SW 1271 (cell line): ENCODE measurements at places on chromosomes 1 and 21.

- DNase-seq: no peak
These were observed 97.9 kb downstream of the OBSCN start for GRCh38 chr1:228305721-228306152.

DNA sequence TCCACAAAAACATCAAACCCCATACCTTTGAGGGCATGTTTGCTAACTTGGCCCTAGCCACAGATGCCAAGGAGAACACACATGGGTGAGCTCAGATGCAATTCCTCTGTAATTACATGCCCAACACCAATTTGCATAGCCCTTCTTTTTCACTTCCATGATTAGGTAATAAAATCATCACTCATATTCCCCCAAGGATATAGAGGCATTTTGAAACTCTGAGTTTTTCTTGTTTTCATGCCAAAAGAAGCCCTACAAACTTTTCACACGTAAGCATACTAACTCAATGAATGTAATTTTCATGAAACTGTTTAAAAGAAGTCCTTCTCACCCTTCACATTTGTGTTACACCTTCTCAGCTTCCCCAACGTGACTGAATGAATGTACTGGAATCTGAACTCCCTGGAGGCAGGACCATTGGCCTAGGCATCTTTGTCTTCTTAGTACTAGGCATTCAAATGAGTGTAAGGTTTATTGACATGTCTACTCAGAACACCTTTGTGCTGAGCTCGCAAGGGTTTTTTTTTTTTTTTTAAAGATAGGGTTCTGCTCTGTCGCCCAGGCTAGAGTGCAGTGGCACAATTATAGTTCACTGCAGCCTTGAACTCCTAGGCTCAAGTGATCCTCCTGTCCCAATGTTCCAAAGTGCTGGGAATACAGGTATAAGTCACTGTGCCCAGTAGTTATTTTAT, 31.0 kb downstream of the FBXO42 start:
- no peak for DNase-seq

GRCh38 chr1:109499661-109500536, 6.0 kb downstream of the CYB561D1 start:
- DNase-seq: no peak

DNA sequence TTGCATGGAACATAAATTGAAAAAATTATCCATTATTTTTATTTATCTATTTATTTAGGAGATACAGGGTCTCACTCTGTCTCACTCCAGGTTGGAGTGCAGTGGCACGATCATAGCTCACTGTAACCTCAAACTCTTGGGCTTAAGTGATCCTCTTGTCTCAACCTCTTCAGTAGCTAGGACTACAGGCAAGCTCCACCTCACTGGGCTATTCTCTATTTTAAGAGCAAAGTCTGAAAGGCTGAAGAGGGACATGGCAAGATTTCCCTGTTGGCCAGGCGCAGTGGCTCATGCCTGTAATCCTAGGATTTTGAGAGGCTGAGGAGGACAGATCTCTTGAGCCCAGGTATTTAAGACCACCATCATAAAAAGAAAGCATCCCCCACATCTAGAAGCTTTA, 14.0 kb upstream of the RC3H1 start:
- no peak for DNase-seq

- DNase-seq: no peak
These were observed 1.5 kb downstream of the VAMP4 start for GRCh38 chr1:171740356-171740863.

- no peak for DNase-seq
These were observed 76.8 kb downstream of the PLD5 start for GRCh38 chr1:242447689-242448088.

- no peak for DNase-seq
These were observed 16.8 kb downstream of the DUSP10 start for GRCh38 chr1:221724931-221725605.

- no peak for DNase-seq
These were observed 24.3 kb downstream of the UBE2Q1 start for GRCh38 chr1:154533952-154534844.

DNA sequence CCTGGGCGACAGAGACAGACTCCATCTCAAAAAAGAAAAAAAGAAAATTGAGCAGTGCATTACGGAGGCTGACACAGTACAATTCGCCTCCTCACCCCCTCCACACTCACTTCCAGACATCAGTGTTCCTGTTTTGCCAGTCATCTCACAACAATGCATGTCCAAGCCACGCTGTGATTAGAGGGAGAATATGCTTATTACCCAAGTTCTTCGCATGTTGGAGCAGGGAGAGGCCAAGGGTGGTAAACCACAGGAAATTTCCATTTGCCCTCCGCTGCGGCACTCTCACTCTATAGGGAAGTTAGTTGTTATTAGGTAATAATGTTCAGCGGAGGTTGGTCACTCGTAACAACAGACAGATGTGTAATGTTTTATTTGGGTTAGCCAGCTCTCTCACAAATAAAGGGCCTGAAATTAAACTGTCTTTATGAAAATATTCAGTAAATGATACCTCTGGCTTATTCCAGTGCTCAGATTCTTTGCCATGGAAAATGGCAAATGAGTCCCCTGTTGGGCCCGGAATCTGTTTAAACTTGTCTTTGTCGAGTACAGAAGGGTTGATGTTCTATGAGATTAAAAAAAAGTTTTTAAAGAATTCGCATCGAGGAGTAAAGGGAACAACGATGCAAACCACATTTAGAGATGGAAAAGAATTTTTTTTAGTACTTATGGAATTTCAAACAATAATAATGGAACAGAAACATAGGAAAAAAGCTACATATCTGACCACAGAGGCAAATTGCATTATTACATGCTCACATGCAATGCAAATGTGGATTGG, 33.1 kb downstream of the KCNJ15 start:
- DNase-seq: no peak

DNA sequence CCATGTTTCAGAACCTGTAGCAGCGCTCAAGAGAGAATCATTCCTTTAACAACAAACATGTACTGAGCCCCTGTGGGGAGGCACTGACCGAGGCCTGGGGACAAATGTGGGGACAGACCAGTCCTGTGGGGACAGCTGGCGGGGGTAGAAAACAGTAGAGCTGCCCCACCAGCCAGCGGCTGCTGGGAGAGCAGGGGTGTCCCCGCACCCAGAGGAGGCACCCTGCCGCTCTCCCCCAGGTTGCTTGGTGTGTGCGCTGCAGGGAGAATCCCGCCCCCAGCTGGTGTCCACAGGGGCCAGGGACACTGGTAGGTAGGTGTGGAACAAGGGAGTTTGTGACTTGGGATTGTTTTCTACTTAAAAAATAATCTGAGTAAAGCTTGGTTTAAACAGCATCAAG, 62.1 kb downstream of the ADARB1 start:
- DNase-seq: no peak

GRCh38 chr1:225422031-225422605, 5.7 kb downstream of the LBR start:
- DNase-seq: no peak

- DNase-seq: no peak
These were observed 244.2 kb upstream of the HOOK1 start for GRCh38 chr1:59570524-59570923.

DNA sequence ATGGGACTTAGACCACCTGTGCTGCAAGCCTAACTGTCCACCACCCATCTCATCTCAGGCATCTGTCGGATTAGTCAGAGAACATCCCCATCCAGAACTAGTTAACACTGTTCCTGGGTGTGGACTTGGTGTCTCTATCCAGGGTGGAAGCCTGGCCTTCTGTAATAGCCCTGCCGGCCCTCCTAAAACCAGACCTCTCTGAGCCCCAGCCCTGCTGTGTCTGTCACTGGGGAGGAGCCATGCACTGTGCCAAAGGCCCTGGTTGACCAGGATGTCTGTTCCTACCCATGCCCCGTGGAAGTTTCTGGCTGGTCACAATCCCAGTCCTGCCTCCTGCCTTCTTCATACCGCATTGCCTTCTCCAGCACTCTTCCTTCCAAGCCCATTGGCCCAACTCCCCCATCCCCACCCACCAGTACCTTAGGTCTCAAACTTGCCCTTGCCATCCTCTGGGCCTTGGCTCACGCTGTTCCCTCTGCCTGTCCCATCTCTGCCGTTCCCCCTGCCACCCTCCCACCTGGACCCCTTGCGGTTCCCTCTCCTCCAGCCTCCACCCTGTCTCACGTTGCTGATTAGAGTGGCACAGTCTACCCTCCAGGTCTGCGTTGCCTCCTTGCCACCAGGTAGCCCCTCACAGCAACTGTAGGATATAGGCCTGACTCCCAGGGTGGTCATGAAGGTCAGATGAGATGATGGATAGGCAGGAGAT, 105.6 kb downstream of the EPHB2 start:
- DNase-seq: no peak

- no peak for DNase-seq
These were observed 11.5 kb downstream of the LRRN2 start for GRCh38 chr1:204673909-204674649.

DNA sequence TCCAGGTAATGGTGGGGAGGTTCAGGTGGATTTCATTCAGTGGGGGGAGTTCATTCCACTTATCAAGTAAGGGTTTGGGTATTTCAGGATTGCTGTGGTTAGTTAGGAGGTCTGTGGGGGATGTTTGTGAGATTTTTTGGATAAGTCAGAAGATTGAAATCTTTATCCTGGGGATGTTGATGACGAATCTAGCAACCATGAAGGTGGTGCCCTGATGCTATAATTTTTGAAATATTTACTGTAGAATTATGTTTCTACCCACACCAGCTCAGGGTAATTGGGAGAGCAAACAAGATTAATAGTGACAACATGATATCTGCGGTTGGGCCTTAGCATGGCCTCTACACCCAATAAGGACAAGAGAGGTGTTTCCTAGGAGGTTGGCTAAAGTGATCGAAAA, 28.3 kb downstream of the SUCO start:
- DNase-seq: no peak

DNA sequence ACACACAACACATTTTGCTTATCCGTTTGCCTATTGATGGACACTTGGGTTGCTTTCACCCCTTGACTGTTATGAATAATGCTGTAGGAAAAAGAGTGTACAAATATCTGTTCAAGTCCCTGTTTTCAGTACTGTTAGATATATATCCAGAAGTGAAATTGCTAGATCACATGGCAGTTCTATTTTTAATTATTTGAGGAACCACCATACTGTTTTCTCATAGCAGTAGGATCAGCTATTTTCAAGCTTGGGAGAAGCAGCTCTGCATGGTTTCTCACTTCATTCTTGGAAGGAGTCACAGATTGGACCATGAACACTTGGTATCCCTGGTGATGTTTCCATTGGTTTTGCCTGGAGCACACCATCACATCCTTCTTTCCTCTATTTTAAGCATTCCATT, 114.4 kb upstream of the ZP4 start:
- no peak for DNase-seq

DNA sequence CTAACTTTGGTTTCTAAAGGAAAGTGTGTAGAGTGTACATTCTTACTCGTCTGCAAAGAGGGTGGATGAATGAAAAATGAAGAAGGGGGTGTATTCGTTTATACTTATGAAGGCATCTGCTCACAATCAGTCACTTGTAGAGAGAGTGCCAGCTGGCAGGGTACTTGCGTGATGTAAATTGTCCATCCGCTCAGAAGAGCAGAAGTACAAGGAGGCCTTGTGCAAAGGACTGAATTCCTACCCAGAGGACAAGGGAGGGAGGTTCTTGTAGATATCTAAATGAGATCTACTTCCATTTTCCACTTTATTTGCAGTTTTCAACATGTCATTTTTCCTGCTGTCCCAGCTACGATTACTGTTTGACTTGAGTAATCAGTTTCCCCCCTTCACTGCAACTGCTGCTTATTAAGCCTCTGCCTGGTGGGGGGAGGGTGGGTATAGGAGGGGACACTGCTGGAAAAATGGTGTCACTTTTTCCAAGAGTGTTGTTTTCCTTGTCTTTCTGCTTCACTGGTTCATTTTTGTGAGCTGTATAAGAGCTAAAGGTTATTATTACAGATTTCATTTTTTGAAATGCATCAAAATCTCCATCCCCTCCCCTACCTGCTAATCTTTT, 67.3 kb downstream of the LAMC1 start:
- no peak for DNase-seq

DNA sequence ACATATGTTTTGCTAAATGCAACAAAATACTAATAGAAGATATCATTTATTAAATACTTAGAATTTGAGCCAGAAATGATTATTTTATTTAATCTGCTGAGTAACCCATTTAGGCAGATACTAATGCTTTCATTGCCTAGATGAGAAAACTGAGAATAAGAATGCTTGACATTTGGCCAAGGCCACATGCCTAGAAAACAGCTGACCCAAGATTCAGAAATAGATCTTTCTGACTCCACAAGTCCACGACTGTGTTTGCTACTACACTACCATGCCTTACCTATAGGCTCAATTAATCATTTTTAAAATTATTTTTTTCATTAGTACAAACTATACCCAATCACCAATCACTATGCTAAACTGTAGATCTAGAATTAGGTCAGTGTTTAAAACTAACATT, 129.7 kb downstream of the ATP1B1 start:
- DNase-seq: no peak

- no peak for DNase-seq
These were observed 427.7 kb downstream of the LRRIQ3 start for GRCh38 chr1:73770109-73770905.

GRCh38 chr21:44365967-44366585, 12.7 kb downstream of the TRPM2 start:
- DNase-seq: no peak

DNA sequence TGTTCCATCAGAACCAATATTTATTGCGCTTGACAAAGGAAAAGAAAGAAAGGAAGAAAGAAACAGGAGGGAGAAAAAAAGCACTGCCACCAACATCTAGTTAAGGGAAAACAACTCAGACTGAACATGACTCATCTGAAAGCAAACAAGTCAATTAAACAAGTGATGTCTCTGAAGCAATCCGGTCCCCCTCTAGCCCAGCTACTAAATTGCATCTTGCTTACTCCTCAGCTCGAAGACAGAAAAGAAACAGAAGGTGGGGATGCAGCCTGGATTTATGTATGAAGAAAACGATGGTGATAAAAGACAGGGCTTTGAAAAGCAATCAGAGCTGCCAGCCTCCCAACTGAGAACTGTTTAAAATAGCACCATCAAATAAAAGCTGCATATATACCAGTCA, 188.2 kb downstream of the OMA1 start:
- no peak for DNase-seq

GRCh38 chr21:14523234-14523633, 22.9 kb downstream of the SAMSN1 start:
- no peak for DNase-seq

- no peak for DNase-seq
These were observed 29.4 kb downstream of the SNX27 start for GRCh38 chr1:151641229-151641628.

GRCh38 chr1:18957136-18957521, 653 bp upstream of the IFFO2 start:
- no peak for DNase-seq

DNA sequence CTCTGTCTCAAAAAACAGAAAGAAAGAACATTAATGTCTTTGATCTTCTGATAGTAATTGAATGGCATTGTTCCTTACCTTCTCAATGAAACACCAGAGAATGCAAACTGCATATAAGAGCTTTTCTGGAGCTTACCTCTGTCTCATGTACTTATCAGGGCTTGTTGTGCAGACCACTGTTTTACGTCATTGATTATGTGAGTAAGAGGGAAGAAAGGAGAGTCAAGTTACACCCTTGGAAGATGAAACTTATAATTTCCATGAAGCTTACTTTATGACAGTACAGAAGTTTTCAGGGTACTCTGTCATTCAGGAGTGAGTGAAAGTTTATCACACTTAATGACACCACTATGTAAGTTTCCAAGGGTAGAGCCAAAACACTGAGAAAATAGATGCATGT, 49.0 kb upstream of the MAB21L3 start:
- DNase-seq: no peak

GRCh38 chr21:21226472-21226871, 228.3 kb downstream of the NCAM2 start:
- no peak for DNase-seq
